ENCODE measurements at places on chromosomes 5 and 9. TPM values are rescaled to one million over a fixed set of nuclear protein-coding genes. Genes with fewer than 3 reads are reported as not detected.

The SLC34A1 gene
- not detected for total RNA-seq

- DNase-seq, result peak; percentile 98
Measured at GRCh38 chr5:132820162-132820754, 7.2 kb downstream of the SOWAHA start.

DNA sequence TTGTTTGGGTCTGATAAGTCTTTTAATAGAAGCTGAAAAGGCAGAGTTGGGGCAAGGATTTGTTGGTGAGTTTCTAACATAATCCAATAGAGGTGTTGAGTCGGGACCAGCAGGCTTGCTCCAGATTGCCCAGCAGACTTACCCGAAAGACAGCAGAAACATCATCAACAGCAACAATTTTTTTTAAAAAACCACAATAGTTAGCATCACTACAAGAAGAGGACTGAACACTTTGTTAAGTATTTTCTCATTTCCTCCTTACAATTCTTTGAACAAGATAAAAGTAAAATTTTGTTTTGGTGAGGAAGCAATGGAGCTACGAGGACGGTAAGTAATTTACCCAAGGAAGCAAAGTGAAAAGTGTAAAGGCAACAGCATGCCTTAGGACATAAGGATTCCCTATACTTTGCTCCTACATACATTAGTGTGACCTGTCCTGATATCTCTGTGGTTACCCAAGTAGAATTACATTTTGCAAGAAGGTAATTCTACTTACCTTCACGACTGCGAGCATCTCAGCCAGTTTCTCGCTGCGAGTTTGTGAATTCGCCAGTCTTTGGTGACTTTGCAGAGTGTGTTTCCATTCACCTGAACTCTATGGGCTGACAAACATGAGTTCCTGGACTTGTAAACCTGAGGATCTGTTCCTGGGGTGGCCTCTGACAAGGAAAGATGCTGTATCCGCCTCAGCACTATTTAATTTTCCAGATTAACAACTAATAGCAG is 13.2 kb downstream of the ITK start:
- no peak for DNase-seq

DNA sequence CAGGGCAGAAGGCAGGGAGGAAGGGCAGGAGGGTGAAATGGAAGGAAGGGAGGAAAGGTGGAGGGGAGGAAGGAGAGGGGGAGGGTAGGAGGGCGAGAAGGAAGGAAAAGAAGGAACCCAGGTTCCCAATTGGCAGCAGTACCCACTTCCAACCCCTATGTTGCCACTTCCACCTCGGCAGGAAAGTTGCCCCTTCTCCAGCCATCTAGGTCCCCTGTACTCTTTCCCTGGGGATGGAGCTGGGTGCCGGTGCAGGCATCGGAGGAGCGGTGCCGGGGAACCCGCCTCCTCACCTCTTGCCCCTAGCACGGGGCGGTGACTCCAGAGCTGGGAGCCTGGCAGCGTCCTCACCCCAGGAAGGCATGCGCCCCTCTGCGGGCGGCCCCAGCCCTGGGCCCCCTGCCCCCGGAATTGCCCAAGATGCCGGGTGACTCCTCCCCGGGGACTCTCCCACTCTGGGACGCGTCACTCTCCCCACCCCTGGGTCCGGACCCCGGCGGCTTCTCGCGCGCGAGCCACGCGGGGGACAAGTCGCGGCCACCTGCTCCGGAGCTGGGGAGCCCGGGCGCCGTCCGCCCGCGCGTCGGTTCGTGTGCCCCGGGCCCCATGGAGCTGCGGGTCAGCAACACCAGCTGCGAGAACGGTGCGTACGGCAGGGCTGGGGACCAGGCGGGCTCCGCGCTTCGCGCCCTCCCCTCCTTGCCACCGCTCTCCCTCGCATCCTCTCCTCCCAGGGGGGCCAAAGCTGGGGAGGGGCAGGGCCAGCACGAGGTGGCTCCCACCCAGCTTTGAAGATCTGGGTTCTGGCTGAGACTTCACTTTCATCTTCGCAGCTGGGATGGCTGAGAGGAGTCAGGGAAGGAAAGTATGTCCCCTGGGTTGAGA is at the start of gene NIPAL4:
NIPAL4 (plus strand) TSS at position 499 of the 885 bp plus-strand sequence; CDS start at position 607, 108 bp downstream.
- DNase-seq, result no peak

DNA sequence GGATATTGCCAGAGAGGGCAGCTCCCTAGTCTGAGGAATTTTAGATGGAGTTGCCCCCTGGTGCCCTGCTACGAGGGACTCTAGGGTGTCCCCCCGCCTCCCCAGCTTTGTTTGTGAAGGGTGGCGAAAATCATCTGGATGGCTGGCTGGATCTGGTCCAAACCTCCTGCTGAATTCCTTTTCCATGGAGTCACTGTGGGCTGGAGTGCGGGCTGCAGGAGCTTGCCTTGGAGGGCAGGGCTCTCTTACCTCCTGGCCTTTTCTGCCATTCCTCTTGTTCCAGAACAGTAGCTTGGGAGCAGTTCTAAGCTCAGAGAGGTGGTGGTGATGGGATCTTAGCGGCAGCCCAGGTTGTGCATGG is 2.1 kb downstream of the SYNPO start:
- DNase-seq, result peak; percentile 70

GRCh38 chr9:14992516-14992915 is 82.3 kb upstream of the FREM1 start:
- DNase-seq, result no peak

GRCh38 chr9:77857513-77858259 is 173.9 kb downstream of the GNAQ start:
- DNase-seq, result no peak

DNA sequence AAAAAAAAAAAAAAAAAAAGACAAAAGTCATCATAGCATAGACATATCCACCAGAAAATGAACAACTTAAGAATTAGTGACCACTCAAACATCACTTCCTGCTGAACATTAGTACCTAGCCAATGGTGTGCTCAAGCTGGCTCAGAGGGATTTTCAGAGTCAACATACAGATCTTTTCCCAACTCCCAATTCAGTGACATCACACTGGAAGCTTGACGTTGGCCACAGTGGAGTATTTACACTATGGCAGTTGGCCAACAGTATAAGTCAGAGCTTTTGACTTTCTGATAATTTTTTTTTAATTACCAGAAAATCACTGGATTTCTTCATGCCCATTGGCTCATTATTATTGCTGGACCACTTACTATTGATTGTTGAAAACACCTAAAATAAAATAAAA is 383.5 kb downstream of the ARHGEF28 start:
- no peak for DNase-seq

The BRINP1 gene
- 0.10 TPM for total RNA-seq

The LCN1 gene
- not detected for total RNA-seq

- no peak for DNase-seq
Measured at GRCh38 chr9:104604801-104605200, 626 bp downstream of the OR13C2 start.

GRCh38 chr9:130471411-130472183 is 26.8 kb downstream of the ASS1 start:
- DNase-seq, result no peak

GRCh38 chr5:19855031-19855430 is 133.0 kb downstream of the CDH18 start:
- no peak for DNase-seq

All from lower leg skin (tissue), 4 donors.